Activated CD4-positive, CD25-positive, alpha-beta regulatory T cell (primary cell): ENCODE measurements at places on chromosomes 6 and 20.
A peak's percentile ranks its signal among the peaks of the same experiment; 100 is the strongest.

DNA sequence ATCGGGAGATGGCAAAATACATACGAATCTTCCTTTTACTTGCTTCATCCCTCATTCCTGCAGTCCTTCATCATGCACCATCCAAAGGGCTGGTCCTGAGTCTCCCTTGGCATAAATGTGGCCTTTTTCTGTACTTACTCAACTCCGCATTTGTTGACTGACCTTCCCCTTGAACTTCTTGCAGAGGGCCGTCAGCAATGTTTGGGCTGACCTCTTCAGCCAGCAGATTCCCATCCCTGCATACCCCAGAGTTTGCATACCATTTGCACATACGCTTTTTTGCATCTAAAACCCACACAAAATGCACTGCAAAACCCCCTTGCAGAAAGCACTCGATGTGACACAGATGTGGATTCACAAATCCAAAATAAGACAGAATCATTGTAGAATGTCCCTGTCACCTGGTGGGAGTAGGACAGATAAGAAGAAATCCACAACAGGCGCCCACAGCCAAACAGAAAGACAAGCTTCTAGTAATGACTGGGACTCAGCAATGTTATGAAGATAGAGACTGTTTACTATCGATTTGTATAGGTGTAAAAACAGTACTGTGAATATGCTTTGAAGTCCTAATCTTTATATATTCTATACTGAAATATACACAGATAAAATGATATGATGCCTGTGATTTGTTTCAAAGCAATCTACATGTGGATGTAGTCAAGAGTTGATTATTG is 45.8 kb downstream of the TBC1D7 start:
- no peak for DNase-seq

DNA sequence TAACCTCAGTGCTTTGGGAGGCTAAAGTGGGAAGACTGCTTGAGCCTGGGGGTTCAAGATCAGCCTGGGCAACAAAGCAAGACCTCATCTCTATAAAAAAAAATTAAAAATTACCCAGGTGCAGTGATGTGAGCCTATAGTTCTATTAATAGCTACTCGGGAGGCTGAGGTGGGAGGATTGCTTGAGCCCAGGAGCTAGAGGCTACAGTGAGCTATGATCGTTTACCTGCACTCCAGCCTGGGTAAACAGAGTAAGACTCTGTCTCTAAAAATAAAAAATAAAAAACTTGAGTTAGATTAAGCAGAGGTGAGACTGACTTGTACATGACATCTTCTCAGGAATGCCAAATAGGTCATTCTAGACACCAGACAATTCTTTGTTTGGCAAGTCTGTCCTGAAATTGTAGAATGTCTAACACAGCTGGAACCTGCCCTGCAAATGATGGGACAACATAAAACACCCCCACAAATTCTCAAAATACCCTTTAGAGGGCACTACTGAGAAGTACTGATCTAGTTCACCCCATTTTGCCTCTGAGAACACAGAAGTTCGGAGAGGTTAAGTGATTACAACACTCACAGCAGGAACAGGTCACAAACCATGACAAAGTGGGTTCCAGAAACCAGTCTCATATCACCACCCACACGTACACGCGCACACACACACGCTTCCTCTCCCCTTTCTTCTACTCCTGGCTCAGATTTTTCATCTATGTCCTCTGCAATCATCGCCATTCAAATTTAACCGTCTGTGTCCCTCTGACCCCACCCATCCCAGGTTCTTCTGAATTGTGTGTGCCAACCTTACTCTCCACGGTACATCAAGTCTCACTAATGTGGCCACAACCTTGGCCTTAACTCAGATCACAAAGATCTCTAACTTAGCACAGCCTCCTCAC is 38.3 kb downstream of the ARHGAP18 start:
- DNase-seq, result peak; percentile 14

- DNase-seq, result no peak
Observed at GRCh38 chr6:35906499-35906846, 14.4 kb downstream of the SRPK1 start.

DNA sequence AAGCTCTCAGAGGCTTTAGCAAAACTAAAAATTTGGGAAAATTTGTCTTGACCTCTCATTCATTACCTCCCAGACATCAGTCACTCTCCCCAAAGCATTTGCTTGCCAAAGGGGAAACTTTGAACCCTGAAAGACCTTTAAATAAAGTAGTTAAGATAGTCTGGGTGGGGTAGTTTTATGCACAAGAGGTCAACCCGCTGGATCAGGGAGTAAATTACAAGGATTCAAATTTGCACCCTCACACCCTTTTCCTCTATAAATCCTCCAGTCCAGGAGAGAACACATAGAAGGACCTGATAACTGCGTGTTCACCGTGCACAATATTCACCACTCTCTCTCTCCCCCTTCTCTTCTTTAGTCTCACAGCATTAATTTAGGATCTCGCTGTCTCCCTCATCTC is 36.1 kb upstream of the TNFRSF21 start:
- no peak for DNase-seq

DNA sequence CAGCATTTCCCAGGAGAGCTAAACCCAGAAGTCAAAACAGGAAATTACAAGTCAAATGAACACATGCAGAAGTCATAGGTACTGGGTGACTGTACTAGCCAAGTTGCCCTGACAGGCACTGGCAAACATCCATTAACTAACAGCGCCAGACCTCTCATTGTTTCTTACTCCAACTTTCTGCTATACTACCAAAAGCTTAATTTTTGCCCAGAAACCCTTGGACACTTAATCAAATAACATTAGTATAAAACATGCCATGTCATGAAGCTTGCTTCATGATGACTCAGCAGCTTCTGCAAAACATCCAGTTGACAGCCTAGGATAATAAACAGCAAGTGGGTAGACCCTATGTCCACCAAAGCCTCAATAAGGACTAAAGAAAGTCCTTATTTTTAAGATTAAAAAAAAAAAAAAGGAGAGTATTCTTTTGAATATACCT is 3.5 kb downstream of the NUP153 start:
- no peak for DNase-seq

DNA sequence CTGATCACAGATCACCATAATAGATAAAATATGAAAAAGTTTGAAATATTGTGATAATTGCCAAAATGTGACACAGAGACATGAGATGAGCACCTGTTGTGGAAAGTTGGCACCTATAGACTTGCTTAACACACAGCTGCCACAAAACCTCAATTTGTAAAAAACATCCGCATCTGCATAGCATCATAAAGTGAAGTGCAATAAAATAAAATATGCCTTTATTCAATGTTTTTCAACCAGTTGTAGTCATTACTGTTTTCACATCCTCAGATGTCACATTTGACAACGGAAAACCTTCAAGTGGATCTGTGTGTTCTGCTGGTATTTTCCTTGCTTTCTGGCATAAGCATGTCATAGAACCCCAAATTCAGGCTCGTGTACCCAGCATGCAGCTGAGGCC is 50.2 kb upstream of the IFNGR1 start:
- DNase-seq, result no peak

GRCh38 chr6:100724696-100725095 is 156.4 kb downstream of the ASCC3 start:
- no peak for DNase-seq

DNA sequence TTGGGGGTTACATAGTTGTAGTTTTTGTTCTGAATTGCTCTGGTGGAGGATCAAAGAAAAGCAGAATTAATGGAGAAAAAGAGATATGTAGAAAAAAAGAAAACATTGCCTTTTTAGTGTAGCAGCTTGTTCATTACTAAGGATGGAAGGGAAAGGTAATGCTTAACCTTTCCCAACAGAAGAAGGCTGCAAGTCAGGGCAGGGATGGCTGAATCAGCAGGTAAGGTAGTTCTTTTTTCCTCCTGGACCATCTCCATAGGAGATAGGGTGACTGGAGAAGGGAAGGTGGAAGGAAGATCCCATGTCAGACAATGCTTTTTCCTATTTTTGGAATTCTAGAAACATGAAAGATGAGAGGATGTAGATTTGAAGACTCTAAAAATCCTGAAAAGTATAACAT is 79.4 kb upstream of the SUPT3H start:
- no peak for DNase-seq

DNA sequence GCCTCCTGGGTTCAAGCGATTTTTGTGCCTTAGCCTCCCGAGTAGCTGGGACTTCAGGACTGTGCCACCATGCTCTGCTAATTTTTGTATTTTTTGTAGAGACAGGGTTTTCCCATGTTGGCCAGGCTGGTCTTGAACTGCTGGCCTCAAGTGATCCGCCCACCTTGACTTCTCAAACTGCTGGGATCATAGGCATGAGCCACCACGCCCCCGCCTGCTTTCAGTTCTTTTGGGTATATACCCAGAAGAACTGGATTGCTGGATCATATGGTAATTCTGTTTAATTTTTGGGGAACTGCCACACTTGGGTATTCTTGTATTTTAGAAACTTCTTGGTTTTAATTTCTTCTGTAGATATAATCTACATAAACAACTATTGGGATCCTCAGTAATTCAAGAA is 17.0 kb downstream of the CDS2 start:
- DNase-seq, result no peak

GRCh38 chr6:408599-409102 is 17.1 kb downstream of the IRF4 start:
- DNase-seq, result no peak

- no peak for DNase-seq
Observed at GRCh38 chr6:9515633-9516606, 899.0 kb downstream of the TFAP2A start.

GRCh38 chr20:46648903-46649649 is 2.2 kb downstream of the SLC13A3 start:
- no peak for DNase-seq

GRCh38 chr6:22726966-22727365 is 157.6 kb downstream of the HDGFL1 start:
- no peak for DNase-seq

DNA sequence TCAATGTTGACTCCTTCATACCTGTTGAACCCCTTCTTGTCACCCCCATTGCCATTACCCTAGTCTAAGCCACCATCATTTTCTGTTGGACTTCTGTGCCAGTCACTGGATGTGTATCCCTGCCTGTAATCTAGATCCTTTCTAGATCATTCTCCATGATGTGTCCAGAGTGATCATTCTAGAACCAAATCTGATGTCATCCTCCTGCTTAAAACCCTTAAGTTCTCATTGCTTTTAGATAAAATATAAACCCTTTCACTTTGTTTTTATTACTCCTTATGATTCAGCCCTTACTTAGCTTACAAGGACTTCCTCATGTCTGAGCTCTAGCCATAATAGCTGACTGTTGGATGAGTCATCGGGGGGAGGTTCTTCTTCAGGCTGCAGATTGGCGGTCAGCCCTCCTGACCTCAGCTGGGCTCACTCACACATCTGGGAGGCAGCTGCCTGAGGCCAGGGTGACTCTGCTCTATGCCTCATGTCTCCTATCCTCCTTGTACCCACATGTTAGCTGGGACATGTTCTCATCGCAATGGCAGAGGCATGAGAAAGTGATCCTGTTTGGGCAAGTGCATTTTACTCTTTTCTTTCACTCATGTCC is 287.6 kb downstream of the ESR1 start:
- DNase-seq, result no peak

- DNase-seq, result no peak
Observed at GRCh38 chr20:45223136-45223535, 2.0 kb downstream of the SEMG2 start.

DNA sequence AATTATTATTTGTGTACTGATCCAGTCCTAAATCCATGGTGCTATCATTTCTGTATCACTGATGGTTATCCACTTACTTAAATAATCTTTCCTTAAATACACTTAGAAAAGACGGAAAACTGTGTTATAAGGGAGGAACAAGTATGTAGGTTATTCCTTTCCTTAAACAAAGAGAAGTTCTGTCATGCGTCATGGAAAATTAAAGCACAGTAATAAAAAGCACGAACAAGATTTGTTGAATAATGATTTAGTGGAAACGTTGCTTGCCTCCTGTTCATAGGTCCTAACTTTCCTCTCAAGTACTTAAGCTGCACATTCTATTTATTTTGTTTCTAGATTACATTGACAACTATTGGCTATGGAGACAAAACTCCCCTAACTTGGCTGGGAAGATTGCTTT is 120.4 kb downstream of the KHDC1L start:
- no peak for DNase-seq

DNA sequence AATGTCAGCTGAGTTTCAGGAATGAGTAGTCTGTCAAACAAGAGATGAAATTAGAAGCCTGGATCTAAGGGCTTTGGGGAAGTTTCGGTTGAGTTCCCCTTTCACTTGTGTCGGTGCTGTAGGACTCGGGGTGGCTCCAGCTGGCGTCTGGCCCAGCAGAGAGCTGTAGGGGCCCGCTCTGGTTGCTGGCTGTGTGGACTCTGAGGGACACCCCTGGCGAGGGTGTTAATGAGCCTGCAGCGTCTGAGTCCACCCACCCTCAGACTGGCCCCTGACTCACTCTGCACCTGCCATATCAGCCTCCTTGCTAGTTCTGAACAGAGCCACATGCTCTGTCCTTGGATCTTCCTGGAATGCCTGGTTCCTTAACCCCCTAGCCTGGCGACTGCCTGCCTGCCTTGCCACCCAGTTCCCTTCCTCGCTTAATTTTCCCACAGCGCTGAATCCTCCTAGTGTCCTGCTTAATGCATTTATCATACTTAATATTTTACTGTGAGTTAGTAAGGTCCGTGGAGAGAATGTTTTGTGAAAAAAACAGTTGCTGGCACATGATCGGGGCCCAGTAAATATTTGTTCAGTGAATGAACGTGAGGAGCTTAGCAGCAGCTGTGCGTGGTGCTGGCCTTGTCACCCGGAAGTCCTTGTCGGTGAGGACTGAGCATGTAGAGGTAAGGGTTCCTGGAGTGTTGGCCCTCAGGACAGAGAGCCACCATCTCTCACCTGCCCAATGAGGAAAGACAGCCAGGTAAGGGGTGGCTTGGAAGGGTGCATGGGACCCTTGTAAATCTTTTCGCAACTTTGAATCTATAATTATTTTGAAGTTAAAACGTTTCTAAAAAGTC is 1.6 kb downstream of the DNAJC5 start:
- no peak for DNase-seq

- DNase-seq, result peak; percentile 37
Observed at GRCh38 chr6:32973144-32974015, 5.0 kb downstream of the BRD2 start.

GRCh38 chr20:53891306-53891894 is 179.0 kb downstream of the BCAS1 start:
- DNase-seq, result no peak

- DNase-seq, result no peak
Observed at GRCh38 chr20:57777911-57778310, 68.1 kb upstream of the PMEPA1 start.

GRCh38 chr6:33181141-33181540 is 11.1 kb downstream of the COL11A2 start:
- no peak for DNase-seq

GRCh38 chr6:30955367-30956042 is 14.7 kb downstream of the MUCL3 start:
- DNase-seq, result peak; percentile 53

- DNase-seq, result no peak
Observed at GRCh38 chr6:150987371-150987828, 121.9 kb downstream of the MTHFD1L start.

DNA sequence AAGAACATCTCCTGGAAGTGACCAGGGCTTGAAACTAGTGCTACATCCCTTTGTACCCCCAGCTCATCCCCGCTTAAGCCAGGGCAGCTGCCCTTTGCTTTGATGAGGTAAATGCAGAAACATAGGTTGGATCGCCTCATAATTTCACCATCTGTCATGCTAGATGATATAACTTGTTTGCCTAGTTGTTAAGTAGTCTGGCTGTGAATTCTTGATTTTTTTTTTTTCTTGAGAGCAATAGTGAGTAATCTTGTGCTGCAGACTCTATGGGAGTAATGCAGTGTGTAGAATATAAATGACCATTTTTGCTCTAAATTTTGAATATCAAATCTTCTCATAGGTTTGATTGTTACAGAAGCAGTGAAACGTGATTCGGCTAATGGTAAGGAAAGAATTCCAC is 4.1 kb downstream of the TRDN start:
- DNase-seq, result no peak
